Right renal pelvis (tissue), 4 donors: ENCODE measurements at places on chromosomes 13 and 19.

DNA sequence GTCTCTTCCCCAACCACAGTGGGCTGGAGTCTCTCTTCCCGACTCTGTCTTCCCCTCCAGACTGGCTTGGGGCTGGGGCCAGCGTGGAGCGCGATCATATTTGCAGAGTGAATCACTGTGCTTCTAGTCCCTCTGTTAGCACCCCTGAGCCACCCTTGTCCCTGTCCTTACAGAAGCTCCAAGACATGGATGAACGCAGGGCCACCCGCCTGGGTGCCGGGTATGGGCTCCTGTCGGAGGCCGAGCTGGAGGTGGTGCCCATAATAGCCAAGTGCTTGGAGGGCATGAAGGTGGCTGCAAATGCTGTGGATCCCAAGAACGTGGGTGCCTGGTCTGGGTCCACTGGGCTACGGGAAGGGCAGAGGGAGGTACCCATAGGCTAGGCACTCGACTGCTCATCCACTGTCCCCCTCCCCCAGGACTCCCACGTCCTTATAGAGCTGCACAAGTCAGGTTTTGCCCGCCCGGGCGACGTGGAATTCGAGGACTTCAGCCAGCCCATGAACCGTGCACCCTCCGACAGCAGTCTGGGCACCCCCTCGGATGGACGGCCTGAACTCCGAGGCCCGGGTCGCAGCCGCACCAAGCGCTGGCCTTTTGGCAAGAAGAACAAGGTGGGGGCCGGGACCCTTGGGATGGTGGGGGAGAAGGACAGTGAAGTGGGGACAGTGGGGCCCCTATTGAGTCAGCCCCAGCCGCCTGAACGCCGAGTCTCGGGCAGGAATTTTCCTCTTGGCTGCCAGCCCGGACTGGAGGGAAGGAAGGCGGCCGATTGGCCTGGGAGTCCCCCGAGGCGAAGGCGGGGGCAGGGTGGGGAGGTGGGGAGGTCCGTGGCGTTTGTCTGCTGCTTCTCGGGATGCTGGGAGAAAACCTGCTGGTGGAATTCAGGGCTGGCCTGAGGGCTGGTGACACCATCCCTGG, 5.2 kb downstream of the TRIP10 start:
- no peak for DNase-seq

- DNase-seq = no peak
Measured at GRCh38 chr19:52410276-52410675, 12.6 kb downstream of the ZNF528 start.

DNA sequence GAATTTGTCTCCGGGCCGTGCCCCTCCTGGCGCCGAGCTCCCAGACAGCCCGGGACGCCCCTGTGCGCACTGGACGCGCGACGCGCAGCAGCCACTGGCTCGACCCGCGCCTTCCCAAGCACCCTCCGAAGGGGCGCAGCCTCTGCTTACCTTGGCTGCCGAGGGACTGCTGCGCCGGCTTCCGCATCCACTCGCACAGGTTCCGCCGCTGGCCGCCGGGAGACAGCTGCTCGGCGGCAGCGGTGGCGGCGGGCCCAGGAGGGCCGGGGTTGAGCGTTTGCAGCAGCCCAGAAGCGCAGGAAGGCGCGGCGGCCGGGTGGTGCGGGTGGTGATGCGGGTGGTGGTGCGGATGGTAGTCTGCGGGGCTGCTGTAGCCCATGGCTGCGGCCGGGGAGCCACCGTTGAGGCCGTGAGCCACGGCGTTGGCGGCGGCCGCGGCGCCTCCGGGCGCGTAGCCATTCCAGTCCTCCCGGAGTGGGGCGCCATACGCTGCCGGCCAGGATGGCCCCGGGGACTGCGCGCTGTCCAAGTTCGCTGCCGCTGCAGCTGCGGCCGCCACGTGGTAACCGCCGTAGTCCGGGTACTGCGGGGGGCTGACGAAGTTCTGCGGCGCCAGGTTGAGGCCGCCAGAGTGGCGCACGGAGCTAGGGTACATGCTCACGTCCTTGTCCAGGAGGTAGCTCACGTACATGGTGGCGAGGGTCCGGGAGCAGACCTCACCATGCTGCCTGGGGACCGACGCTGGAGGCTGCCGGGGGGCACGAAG, 616 bp downstream of the CDX2 start:
- no peak for DNase-seq

DNA sequence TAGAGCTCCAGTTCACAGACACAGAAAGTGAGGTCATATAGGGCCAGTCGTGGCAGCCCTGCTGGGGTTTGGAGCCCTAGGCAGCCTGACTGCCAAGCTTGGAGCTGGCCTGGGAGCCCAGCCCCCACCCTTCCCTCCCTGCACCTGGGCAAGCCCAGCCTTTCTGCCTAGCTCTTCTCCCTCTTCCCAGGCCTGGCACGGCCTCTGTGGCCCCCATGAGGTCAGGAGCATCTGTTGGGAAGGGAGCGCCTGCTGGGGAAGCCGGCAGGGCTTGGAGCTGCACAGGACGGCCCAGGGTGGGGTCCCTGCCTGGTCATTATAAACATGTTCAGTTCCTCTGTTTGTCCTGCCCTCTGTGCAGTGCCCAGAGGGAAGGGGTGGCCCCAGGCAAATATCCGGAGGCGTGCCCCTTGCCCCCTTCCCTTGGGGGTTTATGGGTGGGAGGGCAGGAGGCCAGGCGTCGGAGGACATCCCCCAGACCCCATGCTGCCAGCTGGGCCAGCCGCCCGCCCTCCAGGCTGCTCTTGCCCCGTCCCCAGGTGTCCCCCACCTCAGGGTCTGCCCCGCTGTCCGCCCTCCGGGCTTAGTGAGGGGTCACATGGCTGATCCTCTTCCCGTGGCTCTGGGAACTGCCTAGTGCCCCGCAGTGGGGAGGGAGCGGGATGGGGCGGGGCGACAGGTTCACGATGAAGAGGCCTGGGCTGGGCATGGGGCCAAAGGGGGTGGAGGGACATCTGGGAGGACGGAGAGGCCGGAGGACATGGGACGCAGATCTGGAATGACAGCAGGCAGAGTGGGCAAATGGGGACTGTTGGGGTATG, 30.0 kb upstream of the NCCRP1 start:
- no peak for DNase-seq

GRCh38 chr13:30037766-30038165, 187.3 kb upstream of the UBL3 start:
- DNase-seq = no peak

DNA sequence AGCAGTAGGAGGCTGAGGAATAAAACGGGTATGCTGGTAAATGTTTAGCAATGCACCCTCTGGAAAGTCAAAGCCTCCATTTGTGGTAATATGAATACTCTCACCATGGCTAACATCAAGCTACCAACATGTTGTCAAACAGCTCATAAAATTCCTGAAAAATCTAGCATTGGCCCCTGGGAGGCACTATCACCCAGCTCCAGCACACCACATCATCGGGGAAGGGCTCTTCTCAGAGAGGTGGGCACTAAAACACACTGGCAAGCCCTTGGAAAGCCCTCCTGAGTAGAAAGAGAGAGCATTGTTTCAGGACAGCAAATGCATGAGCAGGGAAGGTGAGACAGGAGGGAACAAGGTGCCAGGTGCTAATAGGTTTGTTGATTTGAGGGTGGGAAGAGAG, 53.9 kb upstream of the FLT1 start:
- no peak for DNase-seq

- DNase-seq = no peak
Measured at GRCh38 chr19:412356-413355, 3.7 kb upstream of the C2CD4C start.

DNA sequence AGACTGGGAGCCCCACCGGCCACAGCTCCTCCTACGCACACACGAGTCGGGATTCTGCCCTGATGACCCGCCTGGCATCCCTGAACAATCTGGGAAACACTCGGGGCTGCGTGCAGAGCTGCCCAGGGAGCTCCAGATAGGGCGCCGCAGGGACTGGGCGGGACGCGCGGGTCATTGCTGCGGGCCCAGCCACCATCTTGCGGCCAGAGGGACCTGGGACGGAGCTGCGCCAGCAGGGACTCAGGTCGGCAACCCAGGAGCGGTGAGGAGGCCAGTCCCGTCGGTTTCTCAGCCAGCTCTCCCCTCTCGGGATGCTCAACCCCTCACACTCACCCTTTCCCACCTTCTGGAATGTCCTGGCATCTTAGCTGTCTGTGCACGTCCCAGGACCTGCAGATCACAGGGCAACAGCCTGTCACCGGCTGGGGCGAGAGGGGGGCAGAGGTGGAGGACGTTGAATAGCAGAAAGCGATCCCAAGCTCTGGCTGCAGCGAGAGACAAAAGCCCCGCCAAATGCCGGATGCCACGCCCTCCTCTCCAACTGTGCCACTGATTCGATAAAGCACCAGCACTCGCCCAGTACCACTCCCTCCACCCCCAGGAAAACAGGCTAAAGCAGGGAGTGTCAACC, 20.4 kb upstream of the ZNF91 start:
- DNase-seq = peak; percentile 35

GRCh38 chr19:14073925-14074838, 1.6 kb downstream of the MISP3 start:
- no peak for DNase-seq

DNA sequence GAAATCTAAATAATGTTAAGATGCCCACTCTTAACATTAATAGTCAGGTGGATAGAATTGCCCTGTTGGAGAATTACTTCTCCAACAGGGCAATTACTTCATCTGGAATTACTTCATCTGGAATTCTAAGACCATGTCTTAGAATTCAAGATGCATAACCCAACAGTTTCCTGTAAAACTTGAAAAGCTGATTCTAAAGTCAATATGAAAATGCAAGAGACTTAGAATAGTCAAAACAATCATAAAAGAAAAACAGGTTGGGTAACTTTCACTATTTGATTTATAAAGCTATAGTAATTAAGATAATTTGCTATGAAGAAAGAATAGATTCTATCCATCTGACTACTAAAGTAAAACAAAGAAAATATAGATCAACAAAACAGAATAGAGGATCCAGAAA, 75.2 kb downstream of the ABCC4 start:
- DNase-seq = no peak

- DNase-seq = no peak
Measured at GRCh38 chr19:8697671-8698432, 743 bp downstream of the ACTL9 start.

DNA sequence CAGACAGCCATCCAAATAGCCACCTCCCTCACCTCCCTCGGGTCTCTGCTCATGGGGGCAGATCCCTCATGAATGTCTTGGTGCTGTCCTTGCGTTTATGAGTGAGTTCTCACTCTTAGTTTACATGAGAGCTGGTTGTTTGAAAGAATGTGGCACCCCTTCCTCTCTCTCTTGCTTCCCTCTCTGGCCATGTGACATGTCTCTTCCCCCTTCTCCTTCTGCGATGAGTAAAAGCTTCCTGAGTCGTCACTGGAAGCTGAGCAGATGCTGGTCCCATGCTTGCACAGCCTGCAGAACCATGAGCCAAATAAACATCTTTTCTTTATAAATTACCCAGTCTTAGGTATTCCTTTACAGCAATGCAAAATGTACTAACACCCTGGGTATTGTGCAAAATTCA, 208.7 kb downstream of the LACC1 start:
- no peak for DNase-seq

- no peak for DNase-seq
Measured at GRCh38 chr19:47188507-47189033, 42.4 kb downstream of the BBC3 start.

GRCh38 chr19:12783849-12784393, 7.4 kb upstream of the JUNB start:
- no peak for DNase-seq

GRCh38 chr19:30865511-30865910, 483.7 kb downstream of the TSHZ3 start:
- DNase-seq = no peak

- peak; percentile 79 for DNase-seq
Measured at GRCh38 chr19:57708641-57709361, at the start of gene ZNF154. Gene ZNF154 (minus strand): TSS chr19:57709204. CDS start chr19:57708971, 233 bp downstream.
